ENCODE measurements at places on chromosomes 16 and 17.
A peak's percentile ranks its signal among the peaks of the same experiment; 100 is the strongest.

- DNase-seq = no peak
Observed at GRCh38 chr17:27552276-27552732, 78.7 kb upstream of the LGALS9 start.

- no peak for DNase-seq
Observed at GRCh38 chr17:66441101-66441661, 138.8 kb downstream of the PRKCA start.

GRCh38 chr17:73492821-73493814 is 151.1 kb downstream of the SDK2 start:
- no peak for DNase-seq

GRCh38 chr17:7444682-7445618 is at the start of gene CHRNB1:
CHRNB1 (plus strand) TSS chr17:7445061; CDS start chr17:7445128, 67 bp downstream.
- peak; percentile 93 for DNase-seq

DNA sequence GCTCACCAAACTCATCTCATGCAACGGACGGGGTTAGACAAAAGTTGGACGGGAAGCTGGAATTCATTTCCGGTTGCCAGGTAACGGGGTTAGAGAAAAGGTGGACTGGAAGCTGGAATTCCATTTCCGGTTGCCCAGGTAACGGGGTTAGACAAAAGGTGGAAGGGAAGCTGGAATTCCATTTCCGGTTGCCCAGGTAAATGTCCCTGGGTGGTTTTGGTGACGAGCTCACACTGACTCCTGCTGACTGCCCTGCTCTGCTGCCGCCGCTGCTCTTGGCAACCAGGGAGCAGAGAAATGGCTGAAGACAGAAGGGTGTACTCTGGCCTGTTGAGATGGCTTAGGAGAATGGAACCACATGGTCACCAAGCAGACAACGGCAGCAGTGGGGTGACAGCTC is 170.3 kb upstream of the RPH3AL start:
- DNase-seq = no peak

DNA sequence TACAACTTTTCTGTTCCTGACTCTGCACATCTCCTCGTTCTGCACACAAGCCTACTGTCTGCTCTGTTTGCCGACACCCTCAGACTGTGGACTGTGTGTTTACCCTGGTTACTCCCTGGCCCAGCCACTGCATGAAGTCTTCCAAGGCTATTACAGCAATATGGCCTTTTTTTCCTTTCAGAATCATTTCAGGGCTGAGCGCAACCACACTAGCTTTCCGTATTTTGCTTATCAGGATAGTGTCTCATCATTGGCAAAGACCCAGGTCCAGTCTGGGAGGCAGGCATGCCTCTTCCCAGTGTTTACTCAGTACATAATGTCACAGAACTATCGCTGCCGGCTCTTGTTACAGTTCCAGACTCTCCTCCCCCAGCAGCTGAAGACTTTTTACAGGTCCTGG is 10.1 kb downstream of the DNAH9 start:
- DNase-seq = peak; percentile 52

DNA sequence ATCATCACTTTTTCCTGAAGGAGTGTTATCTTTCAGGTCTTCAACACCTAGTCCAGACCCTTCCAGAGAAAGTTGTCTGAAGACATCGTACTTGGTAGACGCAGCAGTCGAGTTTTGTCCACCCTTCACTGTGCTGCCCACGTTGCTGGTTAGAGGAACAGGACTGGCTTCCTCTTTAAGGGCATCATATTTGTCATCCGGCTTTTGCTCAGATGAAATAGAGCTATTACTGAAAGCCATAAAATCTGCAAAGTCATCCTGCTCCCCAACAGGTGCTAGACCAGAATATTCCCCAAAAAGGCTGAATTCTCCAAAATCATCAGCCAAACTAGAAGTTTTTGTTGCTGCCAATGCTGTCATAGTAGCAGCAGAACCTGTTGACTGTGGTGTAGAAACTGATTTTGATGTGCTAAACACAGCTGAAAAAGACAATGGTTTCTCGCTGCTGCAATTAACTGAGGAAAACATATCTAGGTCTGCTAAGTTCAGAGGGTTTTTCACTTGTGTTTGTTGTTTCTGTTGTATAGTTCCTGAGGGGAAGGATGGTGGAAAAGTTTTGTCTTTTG is 55.7 kb downstream of the SYNRG start:
- DNase-seq = no peak

DNA sequence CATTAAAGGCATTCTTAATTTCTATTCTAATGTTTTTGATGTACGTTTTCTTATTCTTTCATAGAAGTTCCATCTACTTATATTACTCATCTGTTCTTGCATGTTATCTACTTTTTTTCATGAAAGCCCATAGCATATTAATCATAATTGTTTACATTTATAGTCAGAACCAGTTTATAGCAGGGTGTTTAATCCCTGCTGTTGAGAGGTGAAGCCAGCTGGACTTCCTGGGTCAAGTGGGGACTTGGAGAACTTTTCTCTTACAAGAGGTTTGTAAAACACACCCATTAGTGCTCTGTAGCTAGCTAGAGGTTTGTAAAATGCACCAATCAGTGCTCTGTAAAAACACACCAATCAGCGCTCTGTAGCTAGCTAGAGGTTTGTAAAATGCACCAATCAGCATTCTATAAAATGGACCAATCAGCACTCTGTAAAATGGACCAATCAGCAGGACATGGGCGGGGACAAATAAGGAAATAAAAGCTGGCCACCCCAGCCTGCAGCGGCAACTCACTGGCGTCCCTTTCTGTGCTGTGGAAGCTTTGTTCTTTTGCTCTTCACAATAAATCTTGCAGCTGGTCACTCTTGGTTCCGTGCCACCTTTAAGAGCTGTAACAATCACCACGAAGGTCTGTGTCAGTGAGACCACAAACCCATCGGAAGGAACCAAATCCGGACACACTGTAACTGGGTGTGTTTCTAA is 120.6 kb downstream of the TANC2 start:
- DNase-seq = no peak

- DNase-seq = no peak
Observed at GRCh38 chr17:4514206-4514605, 15.5 kb downstream of the SPNS2 start.

- no peak for DNase-seq
Observed at GRCh38 chr16:56226845-56227525, 35.7 kb downstream of the GNAO1 start.

GRCh38 chr17:78266771-78267170 is 35.3 kb downstream of the TMEM235 start:
- no peak for DNase-seq

GRCh38 chr16:22008215-22009059 is 526 bp downstream of the MOSMO start:
- peak; percentile 89 for DNase-seq

DNA sequence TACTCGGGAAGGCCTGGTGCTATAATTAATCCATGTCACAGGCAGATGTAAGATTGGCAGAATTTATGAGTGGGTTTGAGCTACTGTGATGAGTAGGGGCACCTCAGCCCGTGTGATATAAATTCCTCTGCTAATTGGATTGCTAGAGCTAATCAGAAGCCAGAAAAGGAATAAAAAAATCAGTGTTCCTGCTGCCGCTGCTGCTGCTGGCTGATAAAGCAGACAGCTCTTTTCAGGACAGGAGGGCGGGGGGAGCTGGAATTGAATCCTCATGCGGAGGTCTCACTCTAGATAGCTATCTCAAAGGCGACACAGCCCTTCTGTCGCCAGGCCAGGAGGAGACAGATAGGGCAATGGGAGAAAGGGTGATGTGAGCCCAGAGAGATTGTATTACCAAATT is 182.7 kb upstream of the ZFHX3 start:
- DNase-seq = no peak

DNA sequence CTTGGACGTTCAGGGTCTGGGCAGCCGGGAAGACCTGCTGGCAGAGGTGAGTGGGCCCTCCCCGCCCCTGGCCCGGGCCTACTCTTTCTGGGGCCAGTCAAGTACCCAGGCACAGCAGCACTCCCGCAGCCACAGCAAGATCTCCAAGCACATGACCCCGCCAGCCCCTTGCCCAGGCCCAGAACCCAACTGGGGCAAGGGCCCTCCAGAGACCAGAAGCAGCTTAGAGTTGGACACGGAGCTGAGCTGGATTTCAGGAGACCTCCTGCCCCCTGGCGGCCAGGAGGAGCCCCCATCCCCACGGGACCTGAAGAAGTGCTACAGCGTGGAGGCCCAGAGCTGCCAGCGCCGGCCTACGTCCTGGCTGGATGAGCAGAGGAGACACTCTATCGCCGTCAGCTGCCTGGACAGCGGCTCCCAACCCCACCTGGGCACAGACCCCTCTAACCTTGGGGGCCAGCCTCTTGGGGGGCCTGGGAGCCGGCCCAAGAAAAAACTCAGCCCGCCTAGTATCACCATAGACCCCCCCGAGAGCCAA is 8.6 kb upstream of the ABCC3 start:
- peak; percentile 64 for DNase-seq

DNA sequence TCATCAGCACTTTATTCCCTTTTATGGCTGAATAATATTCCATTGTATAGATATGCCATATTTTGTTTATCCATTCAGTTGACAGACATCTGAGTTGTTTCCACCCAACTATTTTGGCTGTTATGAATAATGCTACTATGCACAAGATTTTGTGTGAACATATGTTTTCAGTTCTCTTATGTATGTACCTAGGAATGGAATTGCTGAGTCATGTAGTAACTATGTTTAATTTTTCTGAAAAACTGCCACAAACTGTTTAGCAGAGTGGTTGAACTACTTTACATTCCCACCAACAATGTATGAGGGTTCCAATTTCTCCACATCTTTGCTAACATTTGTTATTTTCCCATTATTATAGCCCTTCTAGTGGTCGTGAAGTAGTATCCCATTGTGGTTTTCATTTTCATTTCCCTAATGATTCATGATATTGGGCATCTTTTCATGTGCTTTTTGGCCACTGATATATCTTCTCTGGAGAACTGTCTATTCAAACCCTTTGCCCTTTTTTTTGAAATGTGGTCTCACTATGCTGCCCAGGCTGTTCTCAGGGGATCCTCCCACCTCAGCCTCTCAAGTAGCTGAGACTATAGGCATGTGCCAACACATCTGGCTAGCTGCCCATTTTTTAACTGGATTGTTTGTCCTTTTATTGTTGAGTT is 26.3 kb downstream of the SMURF2 start:
- DNase-seq = no peak

- no peak for DNase-seq
Observed at GRCh38 chr17:47687748-47688147, 6.2 kb upstream of the TBKBP1 start.

DNA sequence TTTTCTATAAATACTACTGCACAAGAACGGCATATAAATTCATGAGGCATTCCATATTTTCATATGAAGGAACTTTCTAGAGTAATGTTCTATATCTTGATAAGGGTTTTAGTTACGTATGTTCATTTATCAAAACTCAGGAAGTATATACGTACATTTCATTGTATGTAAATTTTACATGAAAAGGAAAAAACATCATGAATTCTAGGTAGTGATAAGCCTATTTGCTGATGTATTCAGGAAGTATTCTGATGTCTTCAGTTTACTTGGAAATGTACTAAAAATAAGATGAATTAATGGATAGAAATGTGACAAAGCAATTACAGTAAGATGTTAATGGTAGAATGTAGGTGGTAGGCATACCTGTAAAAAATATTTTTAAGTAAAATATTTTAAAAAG is 4.7 kb downstream of the DGKE start:
- DNase-seq = no peak

- DNase-seq = peak; percentile 85
Observed at GRCh38 chr17:72104164-72104862, 16.5 kb upstream of the SOX9 start.

DNA sequence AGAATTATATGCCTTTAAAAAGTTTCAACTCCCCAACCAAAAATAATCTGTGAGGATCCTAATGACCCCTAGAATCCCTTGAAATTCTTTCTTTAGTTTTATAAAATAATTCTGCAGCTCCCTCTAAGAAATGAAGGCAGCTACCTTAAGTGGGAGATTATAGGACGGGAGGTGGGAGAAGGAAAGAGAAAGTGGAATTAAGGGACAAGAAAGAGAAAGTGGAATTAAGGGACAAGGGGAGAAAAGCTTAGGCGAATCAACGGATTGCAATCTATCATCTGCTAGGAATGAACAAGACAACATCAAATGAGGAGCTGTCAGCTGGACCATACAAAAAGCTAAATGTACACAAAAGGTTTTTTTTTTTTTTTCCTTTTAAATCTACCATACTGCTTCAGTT is 262.0 kb downstream of the ZFHX3 start:
- no peak for DNase-seq

- no peak for DNase-seq
Observed at GRCh38 chr17:34665819-34666763, 86.7 kb downstream of the TMEM132E start.

- DNase-seq = no peak
Observed at GRCh38 chr16:79317521-79317920, 283.0 kb downstream of the MAF start.

GRCh38 chr16:68374246-68374805 is 63.5 kb downstream of the PRMT7 start:
- no peak for DNase-seq

GRCh38 chr17:7712111-7712771 is 5.3 kb upstream of the DNAH2 start:
- no peak for DNase-seq

- no peak for DNase-seq
Observed at GRCh38 chr17:81578561-81579225, 26.5 kb upstream of the FAAP100 start.

DNA sequence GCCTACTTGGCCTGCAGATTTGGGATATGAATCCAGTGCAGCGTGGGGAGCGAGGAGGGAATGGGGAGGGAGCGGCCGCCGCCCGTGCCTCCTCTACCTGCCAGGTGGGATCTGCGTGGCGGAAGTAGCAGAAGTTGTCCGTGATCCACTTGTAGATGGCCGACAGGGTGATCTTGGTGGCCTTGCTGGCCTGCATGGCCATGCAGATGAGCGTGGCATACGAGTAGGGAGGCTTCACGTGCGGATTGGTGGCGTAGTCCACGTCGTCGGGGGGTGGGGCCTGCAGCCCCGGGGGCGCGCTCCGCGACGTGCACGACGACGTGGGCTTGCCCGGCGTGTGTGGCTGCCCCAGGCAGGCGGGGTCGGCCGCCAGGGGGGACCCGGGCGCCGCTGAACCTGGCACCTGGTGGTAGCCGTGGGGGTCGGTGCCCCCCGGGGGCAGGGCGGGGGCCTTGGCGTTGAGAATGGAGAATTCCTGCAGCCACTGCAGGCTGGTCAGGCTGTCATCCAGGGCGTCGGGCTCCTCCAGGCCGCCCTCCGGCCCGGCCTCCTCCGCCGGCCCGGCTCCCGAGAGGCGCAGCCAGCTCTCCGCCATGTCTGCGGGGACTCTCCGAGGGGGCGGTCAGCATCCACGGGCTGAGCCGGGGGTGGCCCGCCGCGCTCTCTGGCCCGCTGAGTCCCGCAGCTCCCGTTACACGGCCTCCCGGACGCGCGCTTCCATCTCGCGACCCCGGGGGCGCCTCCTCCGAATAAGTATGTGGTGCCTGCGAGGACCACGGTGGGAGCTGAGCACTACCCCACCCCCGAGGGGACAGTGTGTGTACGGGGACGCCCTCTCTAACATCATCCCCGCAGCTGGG is 1.0 kb downstream of the FOXJ1 start:
- DNase-seq = no peak

DNA sequence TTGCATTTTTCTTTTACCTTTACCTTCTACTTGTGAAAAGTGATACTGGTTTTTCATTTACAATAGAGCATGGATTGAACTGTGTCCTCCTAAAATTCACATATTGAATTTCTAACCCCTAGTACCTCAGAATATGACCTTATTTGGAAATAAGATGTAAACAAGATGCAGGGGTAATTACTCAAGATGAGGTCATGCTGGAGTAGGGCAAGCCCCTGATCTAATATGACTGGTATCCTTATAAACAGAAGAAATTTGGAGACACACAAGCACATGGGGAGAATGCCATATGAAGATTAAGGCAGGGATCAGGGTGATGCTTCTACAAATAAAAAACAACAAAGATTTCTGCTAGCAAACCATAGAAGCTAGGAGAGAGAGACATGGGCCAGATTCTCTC is 12.2 kb downstream of the MYH13 start:
- no peak for DNase-seq

Measured in lower leg skin (tissue), 4 donors.